ENCODE measurements at places on chromosomes 5 and 9.

- no peak for DNase-seq
Observed at GRCh38 chr5:91059409-91059808, 323.7 kb downstream of the ARRDC3 start.

DNA sequence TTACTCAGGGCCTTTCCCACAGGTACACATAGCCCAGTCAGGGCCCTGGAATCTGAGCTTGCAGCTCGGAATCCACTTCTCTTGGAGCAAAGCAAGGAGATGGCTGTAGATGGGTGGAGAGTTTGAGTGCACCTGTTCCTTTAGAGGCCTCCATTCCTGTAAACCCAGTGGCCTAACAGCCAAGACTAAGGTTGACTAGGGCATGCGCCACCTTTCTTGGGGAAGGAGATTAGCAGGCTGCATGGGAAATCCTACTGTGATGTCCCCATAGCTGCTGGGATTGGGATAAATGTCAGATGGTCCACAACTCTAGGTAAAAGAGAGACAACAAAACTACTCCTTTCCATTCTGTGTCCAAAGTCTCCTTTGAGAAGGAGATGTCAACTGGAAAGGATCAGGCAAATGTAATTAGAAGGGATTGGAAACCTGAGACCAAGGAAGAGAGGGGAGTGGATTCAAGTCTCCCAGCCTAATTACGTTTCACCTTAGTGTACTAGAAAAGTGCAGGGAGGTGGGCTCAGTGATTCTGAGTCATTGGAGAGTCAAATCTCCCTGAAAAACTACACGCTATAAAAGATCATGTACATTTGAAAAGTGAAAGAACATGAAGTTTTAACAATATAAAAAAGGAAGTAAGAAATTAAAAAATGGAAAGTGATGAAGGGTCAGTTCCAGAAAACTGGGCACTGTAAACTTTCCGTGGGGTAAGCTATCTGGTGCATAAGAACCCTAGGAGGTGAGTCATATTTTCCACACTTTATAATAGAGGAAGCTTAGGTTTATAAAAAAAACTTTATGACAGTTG, 104.2 kb downstream of the SEC61B start:
- DNase-seq = no peak

DNA sequence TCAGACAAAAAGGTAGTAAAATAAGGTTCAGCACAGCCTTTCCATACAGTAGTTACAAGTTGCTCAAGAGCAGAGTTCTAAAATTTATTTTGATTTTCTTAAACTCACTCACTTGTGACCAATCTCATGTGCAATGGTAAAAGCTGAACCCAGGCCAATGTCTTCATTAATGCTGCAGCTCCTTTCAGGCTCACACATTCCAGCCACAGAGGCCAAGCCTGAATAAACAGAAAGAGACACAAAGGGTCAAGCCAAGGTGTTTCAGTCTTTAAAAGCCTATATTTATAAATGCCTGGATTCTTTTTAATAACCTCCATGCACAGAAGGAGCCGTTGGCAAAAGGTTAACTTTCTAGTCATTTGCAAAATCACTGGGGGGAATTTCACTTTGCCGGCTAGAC, 152.5 kb downstream of the ADAMTS6 start:
- DNase-seq = no peak

DNA sequence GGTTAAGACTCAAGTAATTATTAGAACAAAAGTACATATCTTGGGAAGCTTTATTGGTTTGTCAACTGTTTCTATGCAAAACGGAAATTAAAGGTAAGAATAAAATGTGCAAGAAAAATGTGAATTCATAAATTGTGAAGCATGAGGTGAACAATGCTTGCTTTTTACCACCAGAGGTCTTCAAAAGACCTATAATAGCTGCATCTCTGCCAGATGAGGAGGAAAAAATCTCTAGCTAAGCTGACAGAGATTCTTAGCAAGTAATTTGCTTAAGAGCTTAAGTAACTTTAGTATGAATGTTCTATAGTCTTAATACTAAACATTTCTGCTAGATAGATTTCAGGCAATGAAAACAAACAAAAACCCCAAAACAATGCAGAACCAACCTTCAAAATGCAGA, 54.1 kb downstream of the MRPS30 start:
- no peak for DNase-seq

GRCh38 chr9:82167296-82167695, 178.7 kb downstream of the SPATA31D1 start:
- no peak for DNase-seq

- no peak for DNase-seq
Observed at GRCh38 chr9:130664251-130665028, at the start of gene PRDM12. PRDM12 (plus strand) TSS chr9:130664594; CDS start chr9:130664654, 60 bp downstream.

DNA sequence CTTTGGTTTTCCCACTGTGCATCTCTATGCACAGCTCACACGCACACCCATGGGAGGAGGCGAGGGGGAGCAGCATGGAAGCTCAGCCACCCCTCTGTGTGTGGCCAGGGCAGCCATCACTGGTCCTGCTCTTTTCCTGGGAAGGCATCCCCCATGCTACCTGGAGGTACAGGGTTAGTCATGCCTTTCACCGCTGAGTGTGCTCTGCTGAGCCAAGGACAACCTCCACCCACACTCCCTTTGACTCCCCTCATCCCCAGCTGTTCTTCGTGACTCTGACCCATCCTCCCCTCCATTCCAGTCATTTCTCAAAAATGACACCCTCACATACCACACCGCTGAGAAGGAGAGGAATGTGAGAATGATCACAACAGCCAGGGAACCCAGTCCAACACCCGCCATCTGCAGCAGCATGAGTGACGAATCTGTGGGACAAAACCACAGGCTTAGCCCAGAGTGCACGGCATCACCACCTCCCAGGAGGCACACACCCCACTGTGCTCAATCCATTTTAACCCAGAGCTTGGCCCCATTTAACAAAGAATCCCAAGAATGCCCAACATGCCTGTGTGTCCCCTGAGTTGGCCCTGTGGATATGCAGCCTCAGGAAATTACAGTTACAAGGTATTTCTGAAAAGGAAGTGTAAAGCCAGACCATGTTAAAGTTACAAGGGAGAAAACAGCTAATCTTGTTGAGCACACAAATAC, 133.4 kb downstream of the SUSD1 start:
- DNase-seq = peak; percentile 22

- no peak for DNase-seq
Observed at GRCh38 chr9:108663422-108663821, 192.4 kb downstream of the ACTL7B start.

DNA sequence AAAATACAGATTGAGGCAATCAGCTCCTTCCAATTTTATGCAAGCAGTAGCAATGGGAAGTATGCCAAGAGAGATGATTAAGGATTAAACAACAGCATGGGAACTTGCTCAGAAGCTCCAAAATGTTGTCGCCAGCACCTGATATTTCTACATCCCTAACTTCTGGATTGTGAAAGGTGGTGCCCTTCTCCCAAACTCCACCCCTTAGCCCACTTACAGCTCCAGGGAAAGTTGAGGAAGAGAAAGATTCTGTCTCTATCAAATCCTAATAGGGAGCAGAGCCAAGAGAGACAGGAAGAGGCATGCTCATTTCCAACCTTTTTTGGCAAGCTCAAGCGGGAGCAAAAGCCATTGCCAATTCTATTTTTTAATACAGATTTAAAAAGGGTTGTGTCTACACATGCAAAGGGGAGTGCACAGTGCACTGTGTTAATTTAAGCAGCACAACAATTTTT, 92.4 kb upstream of the NR3C1 start:
- DNase-seq = no peak
